ENCODE measurements at places on chromosomes 7 and 10.

- no peak for DNase-seq
Observed at GRCh38 chr7:26483843-26484242, 192.2 kb downstream of the SNX10 start.

GRCh38 chr10:109475711-109476421, 447.4 kb downstream of the XPNPEP1 start:
- no peak for DNase-seq

DNA sequence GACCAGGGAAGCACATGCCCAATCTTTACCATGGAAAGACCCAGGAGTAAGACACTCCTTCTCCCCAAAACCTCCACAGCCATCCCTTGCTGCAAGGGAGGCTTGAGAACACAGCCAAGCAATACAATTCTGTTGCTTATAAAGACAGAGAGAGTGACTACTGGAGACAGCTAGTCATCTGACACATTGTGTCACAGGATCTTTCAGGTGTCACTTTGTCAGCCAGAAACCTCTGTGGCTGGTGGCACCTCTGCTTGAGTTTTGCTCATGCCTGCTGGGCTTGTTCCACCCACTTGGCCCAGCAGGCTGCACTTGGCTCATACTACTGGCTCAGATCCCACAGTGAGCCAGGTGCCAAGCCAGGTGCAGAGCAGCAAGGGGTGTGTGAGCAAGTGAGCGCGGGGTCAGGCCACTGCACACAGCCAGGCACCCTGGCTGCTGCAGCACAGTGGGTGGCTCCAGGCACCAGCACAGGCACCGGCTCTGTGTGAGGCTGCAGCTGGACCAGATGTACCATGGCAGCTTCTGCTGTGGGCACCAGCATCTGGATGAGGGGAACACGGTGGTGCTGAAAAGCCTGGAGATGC, 12.4 kb upstream of the PRLHR start:
- no peak for DNase-seq

GRCh38 chr7:148303295-148304082, 287.1 kb upstream of the C7orf33 start:
- peak; percentile 84 for DNase-seq

- DNase-seq: no peak
Observed at GRCh38 chr10:91088300-91089140, 131.9 kb upstream of the PCGF5 start.

- DNase-seq: no peak
Observed at GRCh38 chr10:114647545-114648138, 10.4 kb downstream of the ABLIM1 start.
